ENCODE measurements at places on chromosomes 12 and 14.

GRCh38 chr12:11555743-11556625, 93.5 kb upstream of the ETV6 start:
- no peak for DNase-seq

GRCh38 chr12:76633415-76633814, 73.8 kb upstream of the OSBPL8 start:
- no peak for DNase-seq

DNA sequence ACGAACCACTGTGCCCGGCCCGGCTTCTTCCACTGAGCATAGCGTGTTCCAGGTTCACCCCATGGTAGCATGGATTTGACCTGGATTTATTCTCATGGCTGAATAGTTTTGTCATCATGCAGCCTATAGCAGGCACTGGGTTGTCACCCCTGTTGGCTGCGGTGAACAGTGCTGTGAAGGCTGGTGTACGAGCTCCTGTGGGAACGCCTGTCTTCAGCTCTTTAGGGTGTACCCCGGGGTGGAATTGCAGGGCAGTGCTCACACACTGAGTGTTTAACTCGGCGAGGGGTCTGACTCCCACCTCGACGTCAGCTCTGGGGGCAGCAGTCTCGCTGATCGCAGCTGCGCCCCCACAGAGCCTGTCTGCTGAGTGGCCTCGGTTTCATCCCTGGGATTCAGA, 15.3 kb downstream of the MMP17 start:
- no peak for DNase-seq

DNA sequence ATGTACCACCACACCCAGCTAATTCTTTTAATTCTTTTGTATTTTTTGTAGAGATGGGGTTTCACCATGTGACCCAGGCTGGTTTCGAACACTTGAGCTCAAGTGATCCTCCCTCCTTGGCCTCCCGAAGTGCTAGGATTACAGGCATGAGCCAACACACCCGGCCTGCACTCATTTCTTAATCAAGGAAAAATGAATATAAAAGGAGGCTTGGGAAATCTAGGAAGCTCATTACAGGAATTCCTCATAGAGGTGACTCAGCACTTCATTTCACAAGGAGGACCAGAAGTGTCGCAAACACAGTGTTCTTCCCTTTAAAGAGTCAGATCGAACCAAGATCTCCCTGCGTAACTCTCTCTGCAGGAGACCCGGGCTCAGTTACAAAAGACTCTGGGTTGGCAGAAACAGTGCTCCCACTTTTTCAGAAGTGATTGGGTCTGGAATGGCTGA, 30.3 kb downstream of the NFKBIA start:
- no peak for DNase-seq

DNA sequence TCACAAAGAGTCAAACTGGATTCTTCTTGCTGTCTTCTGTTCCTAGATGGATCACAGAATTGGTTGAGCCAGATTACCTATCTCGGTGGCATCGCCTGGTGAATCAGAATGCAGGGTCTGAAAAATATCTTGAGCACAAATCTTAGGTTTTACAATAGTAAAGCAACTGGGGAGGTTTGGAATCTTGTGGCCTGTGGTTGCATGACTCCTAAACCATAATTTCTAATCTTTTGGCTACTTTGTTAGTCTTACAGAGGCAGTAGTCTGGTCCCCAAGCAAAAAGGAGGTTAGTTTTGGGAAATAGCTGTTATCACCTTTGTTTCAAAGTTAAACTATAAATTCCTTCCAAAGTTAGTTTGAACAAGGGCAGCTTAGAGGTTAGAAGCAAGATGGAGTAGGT, 1488.5 kb upstream of the FLRT2 start:
- no peak for DNase-seq

DNA sequence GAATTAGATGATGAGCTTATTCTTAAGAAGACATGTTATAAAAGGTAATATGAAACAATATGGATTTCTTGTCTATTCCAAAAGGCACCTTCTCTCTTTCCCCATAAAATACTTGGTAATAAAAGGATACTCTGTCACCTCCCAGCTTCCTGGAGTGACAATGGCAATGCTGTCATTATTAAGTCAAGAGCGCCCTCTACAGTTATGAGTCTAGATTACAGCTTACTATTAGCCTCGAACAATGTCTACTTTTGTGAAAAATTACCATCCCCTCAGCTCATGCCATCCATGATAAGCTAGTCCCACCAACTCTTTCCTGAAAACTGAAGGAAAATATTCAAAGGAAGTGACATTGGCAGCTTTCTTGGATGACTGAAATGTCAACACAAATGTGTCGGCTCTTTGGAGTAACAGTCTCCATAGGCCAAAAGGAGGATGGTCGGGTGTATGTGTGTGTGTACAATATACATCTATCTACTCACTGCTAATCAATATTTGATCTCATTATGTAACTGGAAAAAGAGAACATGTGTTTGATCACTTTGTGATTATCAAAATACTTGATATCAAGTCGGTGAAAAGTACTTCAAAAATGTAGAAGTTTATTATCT, 48.7 kb upstream of the CDKN3 start:
- DNase-seq = no peak

DNA sequence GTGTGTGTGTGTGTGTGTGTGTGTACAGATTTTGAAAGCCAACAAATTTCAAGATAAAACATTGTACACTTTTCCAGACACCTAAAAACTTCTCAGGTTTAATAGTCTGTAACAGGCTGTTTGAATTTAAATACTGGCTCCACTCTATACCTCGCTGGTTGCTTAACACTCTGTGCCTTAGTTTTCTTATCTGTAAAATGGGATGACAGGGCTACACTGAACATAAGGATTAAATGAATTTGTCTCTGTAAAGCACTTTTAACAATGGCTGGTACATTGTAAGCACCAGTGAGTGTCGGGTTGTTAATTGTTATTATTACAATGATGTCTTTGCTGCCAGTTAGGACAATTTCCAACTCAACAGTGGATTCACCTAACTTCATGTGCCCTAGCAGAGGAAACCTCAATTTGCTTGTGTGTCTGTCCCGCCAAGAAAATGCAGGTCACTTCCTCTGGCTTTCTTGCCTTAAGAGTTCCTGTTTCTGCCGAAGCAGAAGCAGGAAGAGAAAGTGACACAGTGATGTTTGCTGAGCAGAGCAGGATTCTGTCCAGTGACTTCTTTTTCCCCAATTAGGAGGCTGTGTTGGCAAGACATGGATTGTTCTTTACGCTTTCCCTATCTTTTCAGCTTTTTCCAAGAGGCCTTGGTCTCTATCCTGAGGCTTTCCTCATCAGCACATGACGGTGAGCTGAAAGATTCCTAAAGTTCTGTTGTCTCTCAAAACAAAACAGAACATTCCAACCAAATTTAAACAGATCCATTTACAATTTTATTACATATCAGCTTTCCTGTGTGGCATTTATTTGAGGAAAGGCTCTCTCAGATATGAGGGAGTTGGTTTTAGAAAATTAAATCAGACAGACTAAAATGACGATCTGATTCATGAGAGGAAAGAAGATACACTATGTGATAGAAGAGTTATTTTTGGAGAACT, 154.1 kb upstream of the ATP2B1 start:
- DNase-seq = no peak

- DNase-seq = no peak
Measured at GRCh38 chr12:131355361-131356245, 355.3 kb upstream of the SFSWAP start.

DNA sequence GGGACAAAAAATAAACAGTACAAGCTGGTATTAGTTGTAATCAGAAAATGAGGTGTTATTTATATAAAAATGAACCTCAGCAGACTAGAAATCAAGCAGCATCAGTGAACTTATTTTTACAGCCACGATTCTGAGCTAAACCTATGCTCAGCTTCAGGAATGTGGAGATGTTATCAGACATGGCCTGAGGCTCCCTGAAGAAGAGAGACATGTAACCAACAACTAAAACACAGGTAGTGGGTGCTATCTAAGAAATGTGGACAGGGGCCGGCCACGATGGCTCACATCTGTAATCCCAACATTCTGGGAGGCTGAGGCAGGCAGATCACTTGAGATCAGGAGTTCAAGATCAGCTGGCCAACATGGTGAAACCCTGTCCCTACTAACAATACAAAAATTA, 534.3 kb downstream of the VRK1 start:
- no peak for DNase-seq

GRCh38 chr12:52495389-52495788, 2.3 kb upstream of the KRT6A start:
- no peak for DNase-seq

DNA sequence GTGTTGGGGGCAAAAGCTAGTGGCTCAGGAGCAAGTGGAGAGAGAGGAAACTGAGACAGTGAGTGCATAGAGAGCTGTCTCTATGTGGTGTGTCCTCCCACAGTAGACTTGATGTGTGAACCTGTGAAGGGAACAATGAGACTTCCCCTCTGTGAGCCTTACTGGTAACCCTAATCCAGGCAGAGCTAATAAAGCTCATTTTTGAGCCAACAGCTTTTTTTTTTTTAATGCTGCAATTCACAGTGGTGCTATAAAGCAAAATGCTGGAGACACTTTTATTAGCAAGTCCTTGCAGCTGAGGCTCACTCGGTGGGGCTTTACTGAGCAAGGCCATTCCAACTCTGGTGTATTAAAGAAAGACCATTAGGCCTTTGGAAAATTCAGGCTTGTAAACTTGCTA, 26.9 kb downstream of the FBXW8 start:
- DNase-seq = no peak

- DNase-seq = no peak
Measured at GRCh38 chr12:65614259-65614889, 209.9 kb upstream of the HMGA2 start.

DNA sequence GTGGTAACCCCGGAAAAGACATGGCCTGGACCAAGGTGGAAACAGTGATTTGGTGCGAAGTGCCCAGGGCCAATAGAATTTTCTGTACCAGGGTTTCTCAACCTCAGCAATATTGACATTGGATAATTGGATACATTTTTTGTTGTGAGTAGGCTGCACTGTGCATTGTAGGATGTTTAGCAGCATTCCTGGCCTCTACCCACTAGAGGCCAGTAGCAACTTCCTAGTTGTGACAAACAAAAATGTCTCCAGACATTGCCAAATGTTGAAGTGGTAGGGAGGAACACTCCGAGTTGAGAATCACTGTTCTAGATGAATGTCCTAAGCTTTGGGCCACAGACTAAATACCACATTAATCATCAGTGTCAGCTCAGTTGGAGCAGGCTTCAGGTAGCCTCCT, 6.2 kb upstream of the CGRRF1 start:
- no peak for DNase-seq

GRCh38 chr14:100067971-100068959, 3.0 kb downstream of the EVL start:
- DNase-seq = peak; percentile 72

GRCh38 chr12:14589169-14590004, 21.7 kb upstream of the PLBD1 start:
- no peak for DNase-seq

GRCh38 chr12:103303484-103303883, 192.3 kb downstream of the C12orf42 start:
- DNase-seq = no peak

DNA sequence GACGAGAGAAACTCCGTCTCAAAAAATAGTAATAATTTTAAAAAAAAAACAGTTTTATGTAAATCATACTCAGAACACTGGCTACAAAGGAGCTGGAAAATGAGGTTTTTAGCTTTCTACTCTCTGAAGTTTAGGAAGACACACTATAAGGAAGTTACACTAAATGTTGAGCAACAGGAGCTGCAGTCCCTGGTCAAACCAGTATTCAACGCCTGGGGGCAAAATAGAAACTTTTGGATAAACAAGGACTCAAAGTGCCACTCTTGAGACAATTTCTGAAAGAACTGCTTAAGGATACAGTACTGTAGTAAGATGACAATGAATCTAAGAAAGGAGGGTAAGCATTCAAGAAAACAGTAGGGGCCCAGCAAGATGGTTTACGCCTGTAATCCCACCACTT, 29.3 kb downstream of the ACTR6 start:
- no peak for DNase-seq

DNA sequence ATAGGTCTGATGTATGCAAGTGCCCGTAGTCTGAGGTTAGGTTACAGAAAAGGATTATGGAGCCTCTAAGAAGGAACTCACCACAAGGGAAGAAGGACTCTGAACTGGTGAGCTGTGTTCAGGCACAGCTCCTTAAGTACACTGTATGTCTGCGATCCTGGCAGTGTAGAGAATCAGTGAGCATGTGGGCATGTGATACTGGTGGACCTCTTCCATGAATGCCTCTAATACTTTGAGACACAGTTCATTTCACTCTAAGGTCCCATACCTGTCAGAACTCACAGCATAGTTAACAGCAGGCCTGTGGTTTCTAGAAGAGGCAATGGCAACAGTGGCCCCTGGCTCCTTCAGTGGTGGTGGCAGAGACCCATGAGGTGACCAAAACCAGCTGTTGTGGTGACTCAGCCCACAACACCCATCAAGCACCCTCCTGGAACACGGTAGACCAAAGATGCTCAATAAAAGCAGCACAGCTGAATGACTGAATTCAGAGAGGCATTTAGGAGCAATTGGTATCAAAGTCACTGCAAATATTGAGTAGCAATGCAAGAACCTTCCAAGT, 6.9 kb upstream of the OR6J1 start:
- DNase-seq = no peak

GRCh38 chr14:50862036-50862570, 9.8 kb upstream of the ABHD12B start:
- no peak for DNase-seq

DNA sequence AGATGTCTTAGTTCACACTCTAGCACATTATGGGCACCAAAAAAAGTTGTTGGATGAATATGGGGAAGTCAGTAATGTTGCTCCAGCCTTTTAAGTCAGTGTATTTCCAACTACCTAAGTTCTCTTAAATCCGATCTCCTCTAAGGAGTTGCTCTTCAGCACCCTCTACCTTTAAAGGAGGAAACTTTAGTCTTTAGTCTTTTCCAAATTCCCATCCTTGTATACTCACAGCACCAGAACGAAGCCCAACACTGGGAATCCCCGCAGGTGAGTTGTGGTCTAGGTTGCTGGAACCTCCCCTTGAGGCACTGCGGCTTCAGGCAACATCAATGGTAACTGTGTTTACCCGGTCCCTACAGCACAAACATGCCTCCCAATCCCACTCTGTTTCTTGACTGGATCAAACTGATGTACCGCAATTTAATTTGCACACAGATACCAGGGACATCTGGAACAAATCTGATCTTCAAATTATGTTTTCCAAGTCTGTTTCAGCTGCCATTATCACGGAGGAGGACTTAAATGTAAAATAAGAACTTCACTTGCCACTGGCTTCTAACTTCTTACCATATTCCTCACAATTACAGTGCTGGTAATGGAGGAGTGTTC, 179.0 kb downstream of the FOXN3 start:
- DNase-seq = no peak

DNA sequence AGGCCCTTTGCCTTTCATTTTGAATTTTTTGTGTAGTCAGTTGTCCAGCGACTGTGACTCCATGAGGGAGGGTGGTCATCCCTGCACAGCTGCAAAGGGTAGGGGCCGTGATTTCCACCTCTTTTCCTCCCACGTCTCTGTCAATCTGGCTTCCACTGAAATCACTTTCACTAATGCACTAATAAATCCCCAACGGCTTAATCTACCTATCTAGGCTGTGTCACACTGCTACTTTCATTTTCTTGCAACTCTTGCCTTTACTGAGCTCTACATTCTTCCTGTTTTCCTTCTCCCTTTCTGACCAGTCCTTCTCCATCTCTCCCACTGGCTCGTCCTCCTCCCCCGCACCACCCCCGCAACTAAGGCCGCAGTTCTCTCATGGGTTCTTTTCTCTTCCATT, 212.3 kb upstream of the FOXN3 start:
- no peak for DNase-seq

- DNase-seq = no peak
Measured at GRCh38 chr14:60328583-60328982, 79.6 kb downstream of the PPM1A start.

- DNase-seq = no peak
Measured at GRCh38 chr12:31386364-31386777, 60.4 kb upstream of the SINHCAF start.

- DNase-seq = no peak
Measured at GRCh38 chr14:75875958-75876357, 105.8 kb downstream of the TGFB3 start.

All from stimulated activated CD4-positive, alpha-beta T cell treated with anti-CD3 and anti-CD28 coated beads, Interleukin-1b, Interleukin-23, amount 100 ng/mL, for 24 hours (primary cell).